ENCODE measurements at places on chromosomes 1 and 21. TPM values are rescaled to one million over a fixed set of nuclear protein-coding genes. Genes with fewer than 3 reads are reported as not detected.
A peak's percentile ranks its signal among the peaks of the same experiment; 100 is the strongest.

PIGK gene
- total RNA-seq: 18.4 TPM

GNG12 gene
- total RNA-seq: not detected

GRCh38 chr1:22680726-22681125 is 27.7 kb downstream of the C1QB start:
- H3K4me1 ChIP-seq: no peaks in the 10 kb centered on the region
- DNase-seq: no peak
- H3K27ac ChIP-seq: no peak overlapping the region
- no peak overlapping the region for H3K4me3 ChIP-seq
- H3K27me3 ChIP-seq: no peaks in the 10 kb centered on the region
- no peaks in the 10 kb centered on the region for H3K36me3 ChIP-seq

DNA sequence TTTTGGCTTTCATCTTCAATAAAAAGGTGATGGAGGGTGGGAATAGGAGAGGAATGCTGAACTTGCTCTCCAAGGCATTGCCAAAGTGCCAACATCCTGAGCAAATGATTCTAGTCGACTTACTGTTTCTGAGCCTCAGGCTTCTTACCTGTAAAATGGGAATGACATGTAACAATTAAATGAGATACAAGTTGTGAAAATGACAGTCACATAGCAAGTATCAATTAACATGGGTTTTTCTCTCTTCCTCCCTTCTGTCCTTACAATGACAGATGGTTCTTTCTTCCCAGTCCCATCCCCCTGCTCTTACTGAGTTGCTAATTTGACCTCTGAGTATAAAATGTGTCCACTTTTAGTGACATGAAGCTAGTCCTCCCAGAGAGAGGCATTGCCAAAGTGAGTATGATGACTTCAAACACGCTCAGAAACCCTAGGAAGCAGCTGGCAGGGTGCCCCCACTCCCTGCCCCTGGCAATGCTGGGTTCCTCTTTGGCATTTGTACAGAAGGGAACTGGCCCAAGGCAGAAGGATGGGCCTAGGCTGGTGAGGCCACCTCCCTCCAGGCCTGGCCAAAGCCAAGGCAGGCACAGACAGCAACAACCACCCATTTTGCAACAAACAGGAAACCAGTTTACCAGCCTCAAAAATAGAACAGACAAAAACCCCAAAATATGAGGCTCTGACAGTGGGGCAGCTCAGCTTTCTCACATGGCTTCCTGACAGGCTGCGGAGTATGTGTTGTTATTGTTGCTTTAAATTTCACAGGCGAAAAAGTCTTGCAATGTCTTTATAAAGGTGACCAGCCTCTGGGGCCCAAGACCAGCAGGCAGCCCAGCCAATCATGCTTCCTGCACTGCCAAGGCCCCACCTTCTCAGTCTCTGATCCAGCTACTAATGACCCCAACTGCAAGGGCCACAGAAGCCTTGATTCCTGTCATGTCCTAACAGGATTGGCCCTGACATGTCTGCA is 115.9 kb downstream of the HIVEP3 start:
- peaks cover 80% of the 10 kb centered on the region for H3K4me1 ChIP-seq
- H3K27ac ChIP-seq: peak overlapping the region; percentile 65
- H3K27me3 ChIP-seq: no peaks in the 10 kb centered on the region
- H3K4me3 ChIP-seq: peak overlapping the region; percentile 20
- DNase-seq: peak; percentile 49

GRCh38 chr1:25009671-25010262 is 79.7 kb upstream of the RUNX3 start:
- DNase-seq: no peak
- H3K27ac ChIP-seq: no peak overlapping the region

REN gene
- not detected for total RNA-seq

DNA sequence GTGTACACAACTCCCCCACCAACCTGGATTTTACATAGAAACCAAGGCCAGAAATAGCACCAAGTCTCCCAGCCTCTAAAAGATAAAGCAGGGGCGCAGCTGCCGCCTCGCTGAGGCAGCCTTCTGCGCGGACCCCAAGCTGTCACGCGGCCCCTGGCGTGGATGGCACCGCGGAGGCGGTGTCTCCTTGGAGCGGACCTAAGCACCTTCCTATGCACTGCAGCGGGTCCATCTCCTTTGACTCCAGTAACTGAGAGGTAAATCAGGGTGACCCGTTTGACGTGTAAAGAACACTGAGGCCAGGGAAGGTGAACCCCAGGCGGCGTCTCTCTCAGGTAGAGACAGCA is 17.0 kb downstream of the ZNF697 start:
- H3K27ac ChIP-seq: no peak overlapping the region
- no peak overlapping the region for H3K4me3 ChIP-seq
- no peaks in the 10 kb centered on the region for H3K4me1 ChIP-seq
- DNase-seq: no peak
- peaks cover 21% of the 10 kb centered on the region for H3K27me3 ChIP-seq

- H3K36me3 ChIP-seq: no peaks in the 10 kb centered on the region
- H3K4me3 ChIP-seq: peak overlapping the region; percentile 79
- H3K27ac ChIP-seq: peak overlapping the region; percentile 94
- H3K27me3 ChIP-seq: no peaks in the 10 kb centered on the region
Measured at GRCh38 chr1:235012436-235013210, 116.0 kb downstream of the TOMM20 start.
